ENCODE measurements at places on chromosomes 12 and 14.

- DNase-seq = no peak
Observed at GRCh38 chr12:123748161-123748560, 13.9 kb upstream of the DNAH10 start.

DNA sequence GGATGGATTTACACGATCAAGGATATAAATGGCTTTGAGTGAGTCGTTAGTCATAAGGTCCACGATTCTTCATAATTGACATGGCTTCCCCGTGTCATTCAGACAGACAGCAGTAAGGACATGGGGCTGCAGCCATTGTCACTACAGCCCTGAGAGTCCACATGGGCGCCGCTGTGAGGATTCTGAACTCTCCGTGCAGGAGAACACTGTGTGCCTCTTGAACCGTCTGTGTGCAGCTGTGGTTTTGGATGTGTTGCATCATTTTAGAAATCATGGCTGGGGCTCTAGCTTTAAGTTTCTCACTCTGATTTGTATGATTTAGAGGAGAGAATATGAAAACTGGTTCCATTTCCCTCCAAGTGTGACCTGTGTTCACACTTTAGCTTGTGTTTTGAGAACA lies 47.2 kb downstream of the NPAS3 start:
- no peak for DNase-seq

DNA sequence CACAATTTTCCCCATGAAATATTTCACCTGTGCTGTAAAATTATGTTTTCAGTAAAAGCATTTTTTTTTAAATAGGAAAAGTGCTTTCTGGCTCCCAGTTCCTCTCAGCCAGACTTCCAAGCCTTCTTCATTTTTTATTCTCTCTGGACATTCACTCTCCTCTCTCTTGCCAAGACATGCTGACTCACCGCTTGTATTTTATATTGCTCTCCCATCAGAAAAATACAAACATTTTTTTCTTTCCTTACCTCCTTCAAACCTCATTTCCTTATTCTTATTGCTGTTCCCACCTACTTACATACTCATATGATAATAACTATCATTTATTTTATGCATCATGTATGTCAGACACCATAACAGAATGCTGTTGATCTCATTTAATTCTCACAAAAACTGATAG lies 37.7 kb upstream of the ZNF641 start:
- no peak for DNase-seq

GRCh38 chr14:59273737-59274136 lies 85.3 kb downstream of the DAAM1 start:
- DNase-seq = no peak

- DNase-seq = no peak
Observed at GRCh38 chr14:51121096-51121495, 26.2 kb upstream of the TRIM9 start.

GRCh38 chr12:120800665-120801064 lies 75.0 kb downstream of the ACADS start:
- no peak for DNase-seq

DNA sequence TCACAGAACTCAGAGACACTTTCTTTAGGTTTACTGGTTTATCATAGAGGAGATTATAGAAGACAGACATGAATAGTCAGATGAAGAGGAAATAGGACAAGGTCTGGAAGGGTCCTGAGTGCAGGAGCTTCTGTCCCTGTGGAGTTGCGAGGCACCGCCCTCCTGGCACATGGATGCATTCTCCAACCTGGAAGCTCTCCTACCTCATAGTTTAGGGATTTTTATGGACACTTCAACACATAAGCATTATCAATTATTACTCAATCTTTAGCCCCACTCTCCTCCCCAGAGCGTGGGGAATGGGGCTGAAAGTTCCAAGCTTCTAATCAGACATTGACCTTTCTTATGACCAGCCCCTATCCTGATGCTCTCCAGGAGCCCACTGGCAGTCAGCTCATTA lies 12.6 kb upstream of the KRT7 start:
- DNase-seq = no peak

DNA sequence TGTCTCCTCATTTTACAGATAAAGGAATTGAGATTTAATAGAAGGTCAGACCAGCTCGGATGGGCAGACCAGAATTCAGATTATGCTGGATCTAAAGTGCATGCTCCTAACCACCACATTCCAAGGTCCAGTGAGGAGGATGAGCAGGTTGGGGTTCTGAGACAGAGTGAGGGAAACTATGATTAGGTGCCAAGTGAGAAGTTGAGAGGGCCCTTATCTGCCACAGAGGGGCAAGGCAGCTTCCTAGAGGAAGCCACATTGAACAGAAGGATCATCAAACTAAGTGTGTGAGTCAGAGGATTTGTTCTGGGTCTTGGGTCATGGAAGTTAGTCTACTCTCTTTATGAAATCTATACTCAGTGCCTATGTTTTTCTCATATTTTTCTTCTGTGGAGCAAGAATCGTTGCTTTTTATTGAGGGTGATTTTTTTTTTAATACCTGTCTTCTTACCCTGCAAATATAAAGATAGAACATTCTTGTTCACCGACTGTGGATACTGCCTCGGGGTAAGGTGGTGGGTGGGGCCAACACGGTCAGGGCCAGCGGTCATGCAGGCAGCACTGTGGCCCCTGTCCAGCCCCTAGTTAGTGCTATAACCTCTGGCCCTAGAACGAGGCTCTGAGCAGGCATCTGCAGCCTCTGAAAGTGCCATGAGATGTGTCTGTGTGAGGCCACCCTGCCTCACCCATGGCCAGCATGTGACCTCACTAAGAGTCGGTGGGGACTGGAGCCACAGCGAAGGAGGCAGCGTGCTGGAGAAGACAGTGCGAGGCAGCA lies 55.6 kb upstream of the PTHLH start:
- no peak for DNase-seq

GRCh38 chr12:109926488-109927210 lies 26.6 kb downstream of the TCHP start:
- DNase-seq = no peak

DNA sequence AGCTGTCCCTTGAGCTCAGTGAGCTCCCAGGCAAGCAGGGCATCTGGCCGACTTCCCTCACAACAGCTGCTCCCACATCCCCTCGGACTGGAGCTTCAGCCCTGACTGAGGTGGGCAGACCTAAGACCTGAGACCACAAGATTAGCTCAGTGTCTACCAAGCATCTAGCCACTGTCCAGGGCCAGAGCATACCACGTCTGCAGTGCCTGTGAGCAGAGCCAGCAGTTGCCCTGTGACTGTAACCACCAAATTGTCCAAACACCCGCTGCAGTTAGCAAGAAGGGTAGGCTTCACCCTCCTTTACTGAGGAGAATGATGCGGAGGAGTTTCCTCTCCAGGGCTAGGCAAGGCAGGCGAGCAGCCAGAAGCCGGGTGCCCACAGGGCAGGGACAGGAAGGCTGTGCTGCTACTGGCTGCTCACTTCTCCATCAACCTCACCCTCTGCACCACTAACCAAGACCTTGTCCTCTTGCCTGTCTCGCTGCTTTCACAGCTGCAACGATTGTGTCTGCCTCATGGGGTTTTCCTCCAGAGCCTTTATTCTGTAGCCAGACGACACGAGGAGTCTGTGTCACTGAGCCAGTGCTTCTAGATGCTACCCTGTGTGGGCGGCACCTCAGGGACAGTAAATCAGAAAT lies 53.9 kb downstream of the ANAPC7 start:
- DNase-seq = no peak

- no peak for DNase-seq
Observed at GRCh38 chr12:60195483-60195882, 599.7 kb downstream of the SLC16A7 start.

- DNase-seq = no peak
Observed at GRCh38 chr12:57783466-57783801, 847 bp downstream of the TSFM start.

DNA sequence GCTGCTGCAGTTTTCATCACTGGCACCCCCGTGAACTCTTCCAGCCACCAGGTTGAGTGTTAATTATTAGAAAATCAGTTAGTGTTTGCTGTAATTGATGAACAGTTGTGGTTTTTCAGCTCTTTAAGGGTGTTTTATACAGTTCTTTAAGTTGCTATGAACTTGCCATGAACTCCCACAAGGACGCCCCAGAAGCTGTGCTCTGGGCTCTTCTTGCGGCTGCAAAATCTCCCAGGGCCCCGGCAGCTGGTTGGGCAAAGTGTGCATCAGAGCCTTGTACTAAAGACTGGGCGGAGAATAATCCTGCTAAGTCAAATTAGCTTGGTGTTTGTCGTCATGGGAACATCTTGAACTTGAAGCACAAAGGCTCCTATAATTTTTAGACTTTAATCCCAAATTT lies 82.2 kb downstream of the EML1 start:
- no peak for DNase-seq

DNA sequence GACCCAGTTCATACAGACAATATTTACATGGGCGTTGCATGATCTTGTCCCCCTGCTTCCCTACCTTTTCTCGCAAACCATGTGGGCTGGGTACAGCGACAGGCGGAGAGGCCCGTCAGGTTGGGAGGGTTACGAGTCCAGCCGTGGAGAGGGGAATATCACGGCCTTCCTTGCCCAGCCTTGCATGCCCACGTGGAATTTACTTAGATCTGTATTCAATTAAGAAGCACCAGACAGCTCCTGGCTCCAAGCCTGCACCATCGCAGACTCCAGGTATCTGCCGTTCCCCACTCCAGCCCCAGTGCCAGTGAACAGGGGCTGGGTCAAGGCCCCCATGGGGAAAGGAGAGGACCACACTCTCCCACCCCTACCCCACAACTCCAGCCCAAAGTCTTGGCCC lies 29.8 kb downstream of the BCL11B start:
- no peak for DNase-seq

GRCh38 chr12:123744836-123745235 lies 17.3 kb upstream of the DNAH10 start:
- no peak for DNase-seq

GRCh38 chr12:45446013-45446412 lies 230.1 kb downstream of the ANO6 start:
- no peak for DNase-seq
